ENCODE measurements at places on chromosomes 12 and 14.

DNA sequence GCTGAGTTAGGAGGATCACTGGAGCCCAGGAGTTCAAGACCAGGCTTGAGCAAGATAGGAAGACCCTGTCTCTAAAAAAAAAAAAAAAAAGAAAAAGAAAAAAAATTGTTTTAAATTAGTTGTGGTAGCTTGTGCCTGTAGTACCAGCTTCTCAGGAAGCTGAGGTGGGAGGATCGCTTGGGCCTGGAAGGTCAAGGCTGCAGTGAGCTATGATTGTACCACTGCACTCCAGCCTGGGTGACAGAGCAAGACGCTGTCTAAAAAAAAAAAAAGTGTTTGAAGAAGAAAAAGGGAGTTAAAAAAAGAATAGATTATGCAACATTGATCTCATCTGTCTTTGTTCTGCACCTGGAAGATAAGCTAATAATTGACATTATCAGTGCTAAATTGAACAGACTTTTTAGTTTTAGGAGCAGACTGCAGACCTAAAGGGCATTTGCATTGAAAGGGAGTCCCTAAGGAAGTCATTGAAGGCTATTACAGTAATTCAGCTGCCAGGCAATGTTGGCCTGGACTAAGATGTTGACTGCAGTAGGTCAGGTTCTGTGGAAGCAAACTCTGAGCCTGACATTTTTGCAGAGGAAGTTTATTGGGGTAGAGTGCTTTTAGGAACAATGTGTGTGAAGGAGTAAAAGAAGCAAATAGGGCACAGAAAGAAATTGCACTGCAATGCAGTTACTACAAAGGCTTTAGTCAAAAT is 215.8 kb downstream of the PCNX1 start:
- no peak for DNase-seq

- DNase-seq: no peak
Measured at GRCh38 chr14:79050787-79051727, 880.9 kb downstream of the NRXN3 start.

GRCh38 chr12:27285403-27285802 is 41.3 kb downstream of the STK38L start:
- no peak for DNase-seq

DNA sequence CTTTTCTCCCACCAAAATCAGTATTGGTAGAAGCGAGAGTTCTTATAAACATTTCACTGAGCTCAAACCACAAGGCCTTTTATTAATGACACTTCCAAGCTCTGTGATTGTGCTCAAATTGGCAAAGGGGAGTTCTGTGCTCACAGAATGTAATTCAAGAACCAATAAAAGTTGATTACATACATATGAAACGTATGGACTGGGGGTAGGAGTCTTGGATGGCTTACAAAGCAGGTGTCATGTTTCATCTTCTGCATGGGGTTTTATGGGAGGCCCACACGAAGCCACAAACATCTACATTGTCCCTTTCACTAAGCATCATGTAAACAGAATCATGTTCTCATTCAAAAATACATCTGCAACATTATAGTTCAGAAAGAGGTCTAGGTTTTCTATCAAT is 828.3 kb downstream of the VRK1 start:
- no peak for DNase-seq

DNA sequence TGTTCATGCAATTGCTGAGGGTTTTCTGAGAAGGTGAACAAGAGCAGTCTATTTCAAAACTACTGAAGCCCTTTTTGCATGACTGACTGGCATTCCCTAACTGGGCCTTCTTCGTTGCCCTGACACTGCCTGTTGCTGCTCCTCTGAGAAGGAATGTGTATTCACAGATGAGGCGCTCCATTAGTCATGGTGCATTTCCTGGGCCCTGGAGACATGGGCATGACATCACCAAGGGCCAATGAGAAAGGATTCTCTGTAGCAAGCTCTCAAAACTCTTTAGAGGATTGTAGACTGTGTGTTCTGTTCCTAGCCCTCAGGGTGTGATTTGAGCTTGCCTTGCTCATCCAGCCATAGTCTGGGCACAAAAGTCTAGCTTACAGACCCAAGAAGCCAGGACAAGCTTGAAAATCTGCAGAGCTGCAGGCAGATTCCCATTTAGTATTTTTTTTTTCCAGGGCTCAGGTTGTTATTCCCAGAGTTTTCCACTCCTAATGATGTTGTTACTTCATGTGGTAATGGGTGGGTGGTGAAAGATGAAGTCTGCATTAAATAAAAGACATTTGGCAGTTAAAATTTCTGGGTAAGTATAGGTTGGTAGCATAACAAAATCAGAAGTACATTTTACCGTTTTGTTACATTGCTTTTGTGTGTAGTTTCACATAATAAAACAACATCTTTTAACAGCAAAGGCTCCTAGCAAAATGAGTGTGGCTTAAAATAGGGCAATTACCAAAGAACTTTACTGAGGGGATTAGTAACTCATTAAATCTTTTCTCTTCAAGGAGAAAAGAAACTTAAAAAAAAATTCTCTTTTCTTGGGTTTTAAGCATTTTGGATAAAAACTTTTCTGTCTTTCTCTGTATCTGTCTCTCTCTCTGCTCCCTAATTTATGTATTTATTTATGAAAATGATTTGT is 318.4 kb downstream of the RAD51B start:
- DNase-seq: no peak

DNA sequence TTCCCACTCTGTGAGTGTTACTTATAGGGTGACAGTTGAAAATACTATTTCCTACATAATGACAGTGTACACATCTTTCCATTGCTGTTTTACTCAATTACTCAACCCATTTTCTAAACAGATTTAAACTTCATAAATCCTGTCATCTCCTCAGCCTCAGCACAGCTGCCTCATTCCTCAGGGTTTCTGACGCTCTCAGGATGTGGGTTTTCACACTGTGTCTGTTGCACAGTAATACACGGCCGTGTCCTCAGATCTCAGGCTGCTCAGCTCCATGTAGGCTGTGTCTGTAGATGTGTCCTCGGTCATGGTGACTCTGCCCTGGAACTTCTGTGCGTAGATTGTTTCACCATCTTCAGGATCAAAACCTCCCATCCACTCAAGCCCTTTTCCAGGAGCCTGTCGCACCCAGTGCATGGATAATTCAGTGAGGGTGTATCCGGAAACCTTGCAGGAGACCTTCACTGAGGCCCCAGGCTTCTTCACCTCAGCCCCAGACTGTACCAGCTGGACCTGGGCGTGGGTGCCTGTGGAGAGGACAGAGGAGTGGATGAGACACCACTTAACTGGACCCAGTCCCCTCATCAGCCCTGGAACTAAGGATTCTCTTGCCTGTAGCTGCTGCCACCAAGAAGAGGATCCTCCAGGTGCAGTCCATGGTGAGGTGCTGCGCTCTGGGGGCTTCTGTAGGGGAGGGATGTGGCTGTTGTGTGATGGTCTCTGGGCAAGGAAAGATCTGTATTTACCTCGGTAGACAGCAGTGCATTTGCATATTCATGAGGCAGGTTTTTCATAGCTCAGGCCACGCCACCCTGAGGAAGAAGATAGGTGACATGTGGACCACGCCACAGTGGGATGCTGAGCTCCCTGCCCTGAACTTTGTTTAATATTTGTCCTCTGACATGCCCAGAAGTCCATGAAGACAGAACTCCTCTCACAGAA is 750.2 kb downstream of the TMEM121 start:
- DNase-seq: no peak

DNA sequence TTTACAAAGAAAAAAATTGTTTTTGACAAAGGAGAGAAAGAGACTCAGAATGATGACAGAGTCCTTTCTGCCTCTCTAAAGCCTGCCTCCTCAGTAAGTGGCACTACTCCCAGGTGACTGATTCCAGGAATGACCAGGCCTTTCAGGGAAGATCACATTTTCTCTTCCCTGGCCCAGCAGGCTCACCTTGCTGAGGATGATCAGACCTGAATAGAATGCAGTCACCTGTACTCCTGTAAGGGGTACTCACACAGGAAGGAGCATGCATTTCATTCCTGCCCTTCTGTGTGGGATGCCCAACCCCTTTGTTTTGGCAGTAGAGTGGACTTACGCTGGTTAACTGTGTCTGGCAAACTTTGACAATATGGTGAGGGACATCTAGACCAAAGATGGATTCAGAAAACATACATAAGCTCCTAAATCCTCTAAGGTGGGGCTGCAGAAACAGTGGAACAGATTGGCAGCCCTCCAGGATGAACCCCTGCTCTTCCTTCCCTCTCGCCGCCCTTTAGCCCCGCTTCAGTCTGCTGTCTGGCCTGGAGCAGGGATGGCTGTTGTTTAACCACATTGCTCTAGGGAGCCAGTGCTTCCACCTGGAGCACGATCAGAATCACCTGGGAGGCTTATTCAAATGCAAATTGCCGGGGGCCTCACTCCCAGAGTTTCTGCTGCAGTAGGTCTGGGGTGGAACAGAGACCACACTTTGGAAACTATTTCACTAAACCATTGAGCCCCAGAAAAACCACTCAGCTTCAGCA is 29.8 kb downstream of the ERG28 start:
- no peak for DNase-seq

- DNase-seq: no peak
Measured at GRCh38 chr14:101780887-101781239, 19.4 kb downstream of the PPP2R5C start.

- no peak for DNase-seq
Measured at GRCh38 chr12:114733919-114734318, 49.9 kb upstream of the TBX3 start.

DNA sequence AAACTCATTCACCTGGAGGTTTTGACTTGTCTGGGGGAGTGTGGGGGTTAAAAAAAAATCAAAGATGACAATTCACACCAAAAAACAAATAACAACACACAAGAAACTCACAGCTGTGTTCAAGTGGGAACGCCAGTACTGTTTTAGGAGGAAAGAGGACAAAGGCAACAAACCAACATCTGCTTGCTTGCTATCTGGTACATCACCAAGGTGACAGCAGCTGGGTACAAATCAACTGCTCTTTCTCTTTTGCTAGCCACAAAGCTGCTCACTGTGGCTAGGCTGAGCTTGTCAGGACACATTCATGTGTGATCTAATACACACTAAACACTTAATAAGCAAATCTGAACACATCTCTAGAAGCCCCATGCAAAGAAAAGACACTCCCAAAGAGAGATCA is 128.0 kb upstream of the RAP1B start:
- DNase-seq: peak; percentile 63

DNA sequence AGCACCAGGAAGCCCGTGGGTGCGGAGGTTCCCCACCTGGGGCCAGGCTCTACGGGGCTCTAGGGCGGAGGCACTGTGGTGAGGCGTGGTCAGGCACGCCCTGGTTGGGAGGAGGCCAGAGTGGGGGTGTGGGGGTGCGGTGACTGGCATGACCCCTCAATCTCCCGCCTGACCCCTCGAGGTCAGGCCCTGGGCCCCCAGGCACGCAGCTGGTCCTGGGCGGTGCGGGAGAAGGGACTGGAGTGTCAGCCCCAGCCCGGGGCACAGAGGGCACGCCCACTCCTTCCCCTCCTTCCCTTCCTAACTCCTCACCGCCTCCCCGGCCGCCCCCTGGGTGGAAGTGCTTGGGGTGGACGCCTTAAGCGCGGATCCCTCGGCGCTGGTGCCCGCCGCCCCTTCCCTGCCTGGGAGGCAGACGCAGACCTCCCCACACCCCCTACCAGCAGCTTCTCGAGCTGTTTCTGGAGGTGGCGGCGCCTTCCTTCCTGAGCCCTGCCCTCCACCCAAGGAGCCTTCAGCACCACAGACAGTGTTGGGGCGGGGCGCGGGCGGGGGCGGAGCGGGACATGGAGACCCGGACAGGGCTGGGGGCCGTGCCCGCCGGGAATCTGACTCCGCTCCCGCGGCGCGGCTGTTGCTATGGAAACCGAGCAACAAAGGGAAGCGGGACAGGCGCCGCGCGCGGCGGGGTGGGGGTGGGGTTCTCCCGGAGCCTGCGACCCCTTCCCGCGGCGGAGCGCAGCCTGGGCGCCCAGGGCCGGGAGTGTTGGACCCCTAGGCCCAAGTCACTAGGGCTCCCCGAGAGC is 741 bp upstream of the CRIP2 start:
- peak; percentile 67 for DNase-seq

DNA sequence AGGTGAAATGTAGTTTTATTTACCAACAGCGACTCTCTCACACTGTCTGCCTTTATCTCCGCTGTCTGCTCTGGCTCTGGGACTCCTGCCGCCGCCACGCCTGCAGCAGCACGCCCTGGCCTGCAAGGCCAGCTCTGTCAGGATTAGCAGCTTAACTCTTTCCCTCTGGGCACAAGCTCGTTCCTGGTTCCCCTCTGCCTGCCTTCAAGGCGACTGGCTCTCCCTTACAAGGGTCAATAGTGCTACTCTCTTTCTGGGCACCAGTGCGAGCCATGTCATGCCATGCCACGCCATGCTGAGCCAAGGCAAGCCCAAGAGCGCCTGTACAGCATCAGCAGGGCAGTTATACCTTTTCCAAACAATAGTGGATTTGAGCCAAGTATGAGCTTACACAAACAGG is 3.6 kb upstream of the CLEC2B start:
- no peak for DNase-seq

GRCh38 chr14:56180754-56181542 is 62.7 kb downstream of the PELI2 start:
- DNase-seq: no peak

DNA sequence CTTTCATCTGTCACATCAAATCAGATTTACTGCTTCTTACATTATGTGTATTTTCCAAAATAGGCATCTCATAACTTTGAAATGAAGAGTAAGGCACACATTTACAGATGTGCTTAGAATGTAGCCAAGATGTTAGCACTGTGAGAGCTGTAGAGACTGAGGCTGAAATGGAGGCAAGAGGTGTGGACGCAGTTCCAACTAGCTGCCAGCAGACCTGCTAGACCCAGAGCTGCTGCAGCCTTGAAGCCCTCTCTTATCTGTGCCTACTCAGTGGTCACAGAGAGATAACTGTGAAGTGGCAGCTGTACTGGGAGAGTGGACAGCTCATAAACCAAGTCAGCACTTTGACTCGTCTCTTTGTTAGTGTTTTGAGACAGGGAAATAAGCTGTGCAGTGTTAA is 470.9 kb downstream of the CCER1 start:
- no peak for DNase-seq

DNA sequence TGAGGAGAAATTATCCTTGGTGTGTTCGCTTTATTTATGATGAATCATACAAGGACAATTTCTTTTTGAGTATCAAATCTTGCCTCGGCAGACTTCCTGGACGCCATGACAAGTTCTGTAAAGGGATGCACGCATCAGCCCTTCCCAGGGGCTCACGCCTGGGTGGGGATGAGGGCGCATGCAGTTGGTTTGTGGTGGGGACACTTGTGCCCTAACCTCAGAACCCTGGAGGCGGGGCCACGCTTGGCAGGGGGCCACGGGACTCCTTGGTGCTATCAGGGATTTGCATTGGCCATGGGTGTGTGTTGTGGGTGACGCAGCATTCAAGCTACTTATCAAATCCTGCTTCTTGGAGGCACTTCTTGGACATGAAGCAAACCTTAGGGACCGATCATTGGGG is 143.8 kb upstream of the RTL1 start:
- no peak for DNase-seq

DNA sequence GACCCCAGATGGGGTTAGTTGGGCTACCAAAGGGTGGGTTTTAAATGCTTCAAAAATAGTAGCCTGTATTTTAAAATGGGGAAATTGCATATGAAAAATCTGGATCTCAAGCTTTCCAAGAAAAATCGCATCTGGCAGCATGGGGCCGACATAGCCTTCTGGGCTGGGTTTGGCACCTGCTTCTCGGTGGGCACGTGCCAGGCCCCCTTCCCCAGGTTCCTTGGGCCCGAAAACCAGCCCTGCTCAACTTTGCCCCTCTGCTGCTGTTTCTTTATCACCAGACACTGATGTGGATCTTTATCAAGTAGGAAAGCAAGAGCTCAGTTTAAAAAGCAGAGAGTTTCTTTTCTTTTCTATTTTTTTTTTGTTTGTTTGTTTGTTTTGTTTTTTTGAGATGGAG is 95.1 kb downstream of the DICER1 start:
- DNase-seq: no peak

All from CD4-positive, alpha-beta T cell treated with Interferon alpha-2 for 1 hour (primary cell).